ENCODE measurements at places on chromosomes 3 and 15.
A peak's percentile ranks its signal among the peaks of the same experiment; 100 is the strongest.

- no peak for DNase-seq
Measured at GRCh38 chr3:194158942-194159439, 23.0 kb downstream of the HES1 start.

DNA sequence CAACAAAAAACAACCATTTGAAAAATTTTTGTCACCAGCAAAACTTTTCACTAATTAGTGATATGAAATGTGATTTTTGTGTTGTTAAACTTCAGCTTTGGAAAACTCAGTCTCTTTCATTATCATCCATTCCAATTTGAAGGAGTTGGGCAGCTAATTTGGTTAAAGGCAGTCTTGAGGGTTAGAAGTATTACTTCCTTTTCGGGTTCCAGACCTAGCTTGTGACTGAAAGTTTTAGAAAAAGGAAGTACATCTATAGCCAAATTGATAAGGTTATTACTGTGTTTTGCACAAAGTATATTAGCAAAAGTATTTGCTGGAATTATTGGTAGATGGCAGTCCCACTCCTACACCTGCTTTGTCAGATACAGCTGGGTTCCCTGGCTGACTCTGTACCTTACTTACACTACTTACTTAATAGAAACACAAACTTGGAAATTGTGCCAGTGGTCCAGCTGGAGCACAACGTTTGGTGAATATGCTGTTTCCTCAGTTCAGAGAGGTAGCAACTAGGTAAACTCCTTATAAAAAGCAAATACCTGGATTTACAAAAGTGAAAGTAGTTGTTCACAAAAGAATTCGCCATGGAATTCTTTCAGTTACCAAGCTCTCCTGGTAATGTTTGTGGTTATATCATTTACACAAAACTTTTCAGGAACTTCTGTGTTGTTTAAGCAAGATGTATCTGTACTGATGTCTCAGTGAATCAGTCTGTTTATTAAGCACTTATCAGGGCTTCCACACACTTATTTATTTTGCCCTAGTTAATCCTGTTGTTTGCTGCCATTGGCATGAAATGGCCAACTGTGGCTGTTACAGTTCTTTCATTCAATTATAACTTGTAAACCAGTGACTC, 31.6 kb downstream of the TIPARP start:
- peak; percentile 48 for DNase-seq

- no peak for DNase-seq
Measured at GRCh38 chr15:90393040-90393439, 5.0 kb downstream of the IQGAP1 start.

DNA sequence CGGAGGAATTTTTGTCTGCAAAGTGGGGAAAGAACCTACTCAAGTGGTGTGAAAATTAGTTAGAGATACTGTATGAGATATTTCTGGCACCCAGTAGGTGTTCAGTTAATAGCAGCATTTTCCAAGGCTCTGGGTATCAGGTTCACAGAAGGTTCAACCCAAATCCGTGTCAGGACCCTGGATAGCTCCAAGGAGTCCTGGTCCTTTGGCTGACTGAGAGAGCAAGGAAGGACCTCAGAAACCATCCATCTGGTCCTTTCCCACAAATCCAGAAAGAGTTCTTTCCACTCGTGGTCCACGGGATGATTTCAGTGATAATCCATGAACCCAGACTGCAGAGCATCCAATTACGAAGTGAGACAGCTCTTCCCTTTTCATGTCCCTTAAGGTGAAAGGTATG, 51.4 kb downstream of the SLC6A11 start:
- peak; percentile 44 for DNase-seq

GRCh38 chr3:38521391-38521987, 25.3 kb downstream of the EXOG start:
- peak; percentile 73 for DNase-seq

GRCh38 chr15:91050128-91050455, 27.7 kb upstream of the VPS33B start:
- DNase-seq, result no peak

DNA sequence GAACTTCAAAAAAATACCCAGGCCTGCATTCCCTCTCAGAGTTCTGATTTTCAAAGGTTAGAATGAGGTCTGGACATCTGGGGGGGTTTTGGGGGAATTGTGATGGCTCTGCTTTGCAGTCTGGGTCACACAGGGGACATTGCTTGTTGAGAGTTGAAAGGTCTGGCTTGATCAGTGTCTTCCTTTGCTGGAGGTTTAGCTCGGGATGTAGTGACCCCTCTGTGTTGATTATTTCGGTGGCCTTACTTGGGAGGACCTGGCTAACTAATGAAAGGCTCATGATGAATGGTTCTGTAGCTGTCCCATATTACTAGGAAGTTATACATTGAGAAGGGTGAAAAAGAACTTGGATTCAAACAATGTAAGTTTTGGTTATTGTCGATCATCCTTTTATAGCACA, 23.7 kb downstream of the TPM1 start:
- no peak for DNase-seq

GRCh38 chr3:24136624-24137310, 191.7 kb downstream of the NR1D2 start:
- DNase-seq, result no peak

DNA sequence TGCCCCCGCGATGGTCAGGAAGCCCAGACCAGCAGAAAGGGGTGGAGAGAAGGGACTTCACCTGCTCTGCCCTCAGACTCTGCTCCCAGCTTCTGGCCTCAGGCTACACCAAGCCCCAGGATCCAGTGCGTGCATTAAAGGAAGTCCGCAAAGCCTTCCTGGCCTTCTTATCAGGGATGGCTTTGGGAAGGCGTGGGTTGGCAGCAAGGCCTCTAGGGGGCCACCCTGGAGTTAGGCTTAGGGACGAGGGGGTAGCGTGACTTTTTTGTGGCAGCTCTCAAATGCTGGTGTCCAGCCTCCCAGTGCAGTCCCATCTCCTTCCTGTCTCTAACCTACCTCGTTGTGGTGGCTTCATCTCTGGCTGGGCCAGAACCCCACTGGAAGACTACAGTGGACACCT, 18.9 kb upstream of the RPL29 start:
- DNase-seq, result peak; percentile 70

- peak; percentile 49 for DNase-seq
Measured at GRCh38 chr15:100939791-100940190, 20.6 kb downstream of the LRRK1 start.

DNA sequence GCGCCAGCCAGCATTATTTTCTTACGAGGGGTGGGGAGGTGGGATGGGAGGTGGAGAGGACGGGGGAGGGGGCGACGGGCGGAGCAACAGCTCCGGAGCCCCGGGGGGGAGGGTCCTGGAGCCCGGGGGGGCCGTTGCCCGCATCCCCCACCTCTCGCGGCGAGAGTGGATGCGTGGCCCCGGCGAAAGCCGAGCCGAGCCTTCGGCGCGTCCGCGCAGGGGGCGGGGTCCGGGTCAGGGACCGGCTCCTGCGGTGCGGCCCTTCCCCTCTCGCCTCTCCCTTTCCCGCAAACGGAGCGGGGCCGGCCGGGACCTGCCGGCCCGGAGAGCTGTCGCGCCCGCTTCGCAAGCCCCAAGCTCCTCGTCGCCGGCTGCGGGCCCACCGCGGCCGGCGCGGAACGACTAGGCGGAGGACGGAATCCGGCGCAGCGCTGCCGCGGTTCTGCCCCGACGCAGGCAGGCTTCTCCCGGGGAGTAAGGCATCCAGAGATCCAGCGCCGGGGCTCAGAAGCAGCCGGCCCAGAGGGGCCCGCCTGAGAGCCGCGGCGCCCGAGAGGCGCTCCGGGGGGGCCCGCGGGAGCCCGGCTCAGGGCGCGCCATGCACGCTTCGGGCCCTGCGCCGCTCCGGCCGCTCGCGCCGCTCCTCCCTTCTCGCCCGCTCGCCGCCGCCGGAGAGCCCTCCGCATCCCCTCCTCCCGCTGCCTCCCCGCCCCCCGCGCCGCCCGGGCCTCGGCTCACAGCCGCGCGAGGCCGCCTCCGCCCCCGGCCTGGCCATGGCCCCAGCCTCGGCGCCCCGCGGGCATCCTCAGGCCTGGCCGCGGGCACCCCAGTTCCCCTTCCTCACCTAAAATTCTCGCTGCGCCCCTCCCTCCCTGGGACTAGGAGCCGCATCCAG, 459 bp upstream of the ADCY5 start:
- DNase-seq, result no peak

DNA sequence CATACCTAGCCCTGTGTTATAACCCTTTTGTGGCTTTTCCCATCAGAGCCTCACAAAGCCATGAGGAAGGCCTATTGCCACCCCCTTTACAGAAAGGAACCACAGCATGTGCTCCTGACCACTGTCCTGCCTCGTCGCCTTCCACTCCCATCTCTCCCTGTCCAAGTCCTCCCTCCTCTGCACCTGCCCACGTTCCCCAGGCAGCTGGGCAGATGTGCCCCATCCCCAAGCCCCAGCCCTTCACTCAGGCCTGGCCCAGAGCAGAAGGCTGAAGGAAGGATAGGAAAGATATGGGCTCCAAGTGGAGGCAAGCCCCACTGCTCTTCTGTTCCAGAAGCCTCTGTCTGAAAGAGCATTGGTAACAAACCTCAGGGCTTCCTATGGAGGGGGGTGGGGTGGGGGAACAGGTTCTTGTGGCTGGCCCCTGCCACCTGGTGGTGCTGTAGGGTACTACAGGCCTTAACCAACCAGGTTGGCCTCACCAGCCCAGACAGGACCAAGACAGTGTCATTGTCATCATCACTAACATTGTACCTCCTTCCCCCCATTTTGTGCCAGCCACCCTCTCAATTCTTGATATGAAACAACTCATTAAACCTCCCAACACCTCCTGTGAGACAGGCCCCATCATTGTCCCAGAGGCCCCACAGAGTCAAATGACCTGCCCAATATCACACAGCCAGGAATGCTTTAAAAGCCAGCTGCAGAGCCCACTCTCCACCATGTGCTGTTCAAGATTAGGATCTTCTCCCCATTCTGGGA, 10.0 kb downstream of the POC1A start:
- DNase-seq, result peak; percentile 84

DNA sequence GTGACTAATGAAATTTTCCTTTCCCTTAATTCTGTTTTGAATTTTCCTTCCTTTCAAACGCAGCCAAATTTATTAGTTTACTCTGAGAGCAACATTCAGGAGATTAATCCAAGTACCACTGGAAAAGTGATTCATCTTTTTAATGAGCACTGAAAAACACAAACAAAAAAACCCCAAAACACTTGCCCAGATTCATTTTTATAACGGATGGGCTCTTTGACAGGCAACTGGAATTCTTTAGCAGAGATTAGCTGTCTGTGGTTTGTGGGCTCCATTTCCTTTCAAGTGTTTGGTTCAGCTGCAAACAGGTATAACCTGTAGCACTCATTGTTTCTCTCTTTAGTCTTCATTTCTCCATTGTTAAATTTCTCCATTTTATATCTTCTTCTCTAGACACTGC, 3.1 kb upstream of the POLR2M start:
- DNase-seq, result no peak

- DNase-seq, result no peak
Measured at GRCh38 chr3:147030274-147030673, 376.1 kb downstream of the ZIC4 start.

GRCh38 chr3:96007650-96008195, 806.7 kb upstream of the EPHA6 start:
- no peak for DNase-seq

GRCh38 chr3:177057768-177058167, 139.5 kb downstream of the TBL1XR1 start:
- DNase-seq, result peak; percentile 9

GRCh38 chr15:55031727-55032126, 165.0 kb downstream of the RSL24D1 start:
- no peak for DNase-seq

GRCh38 chr15:87681104-87681503, 575.4 kb downstream of the NTRK3 start:
- peak; percentile 8 for DNase-seq

DNA sequence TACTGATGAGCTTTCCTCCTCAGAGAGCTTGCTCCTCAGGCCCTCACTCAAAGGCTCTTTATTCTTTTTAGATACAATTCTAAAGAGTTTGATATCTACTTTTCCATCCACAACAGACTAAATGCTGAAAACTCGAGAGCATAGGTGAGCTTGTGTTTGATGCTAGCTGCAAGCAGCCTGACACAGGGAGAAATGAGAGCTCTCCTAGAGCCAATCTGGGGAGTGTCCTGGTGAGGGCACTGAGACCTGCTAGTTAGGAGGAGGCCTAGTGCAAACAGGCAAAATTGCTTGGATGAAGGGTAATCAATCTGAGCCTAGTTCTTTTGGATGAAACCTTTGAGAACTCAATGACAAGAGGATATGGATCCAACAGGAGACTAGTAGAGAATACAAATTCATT, 300.8 kb downstream of the ZBTB20 start:
- DNase-seq, result no peak

All from NB4 (cell line).